ENCODE measurements at places on chromosomes 5 and 9. TPM values are rescaled to one million over a fixed set of nuclear protein-coding genes. Genes with fewer than 3 reads are reported as not detected.

GRCh38 chr5:59238126-59238902 lies 655.2 kb downstream of the PDE4D start:
- peaks cover 12% of the 10 kb centered on the region for H3K4me1 ChIP-seq
- H3K27me3 ChIP-seq, result no peaks in the 10 kb centered on the region
- DNase-seq, result no peak
- no peak overlapping the region for H3K4me3 ChIP-seq
- no peak overlapping the region for H3K27ac ChIP-seq

Gene CAMLG
- total RNA-seq, result 54.4 TPM

Gene CER1
- total RNA-seq, result not detected

Gene IFNK
- not detected for total RNA-seq

All from esophagus muscularis mucosa (tissue), 4 donors.